ENCODE measurements at places on chromosomes 16 and 17.

DNA sequence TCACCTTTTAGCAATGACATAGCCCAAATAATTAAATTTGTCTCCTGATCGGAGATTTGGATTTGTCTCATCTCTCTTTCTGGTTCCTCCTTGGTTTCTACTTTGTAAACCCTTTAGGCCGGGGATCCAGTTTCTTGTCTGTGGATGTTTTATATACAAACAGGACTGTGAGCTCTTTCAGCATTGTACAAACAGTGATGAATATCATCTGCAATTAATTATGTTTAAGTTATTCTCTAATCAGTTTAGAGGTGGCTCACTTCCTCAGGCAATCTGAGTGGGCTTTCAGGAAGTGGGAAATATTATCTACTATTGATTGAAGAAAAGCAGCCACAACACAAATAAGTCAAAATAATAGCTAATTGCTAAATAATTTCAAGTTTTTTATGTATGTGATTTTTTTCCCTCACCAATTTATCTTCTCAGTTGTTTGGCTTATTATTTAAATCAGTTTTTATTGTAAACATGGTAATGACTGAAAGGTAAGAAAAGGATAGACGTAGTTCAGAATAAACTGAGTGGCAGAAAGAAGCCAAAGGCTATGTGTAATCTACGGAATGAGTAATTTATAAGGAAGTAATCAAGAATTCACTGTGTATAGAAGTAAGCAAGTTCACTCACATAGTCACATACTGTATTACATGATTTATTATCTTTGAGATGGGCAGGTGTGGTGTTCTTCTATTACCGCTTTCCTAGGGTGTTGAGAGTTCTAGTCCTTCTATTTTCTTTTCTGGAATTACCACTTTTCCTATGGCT is 3.4 kb upstream of the ABCC11 start:
- no peak for DNase-seq

DNA sequence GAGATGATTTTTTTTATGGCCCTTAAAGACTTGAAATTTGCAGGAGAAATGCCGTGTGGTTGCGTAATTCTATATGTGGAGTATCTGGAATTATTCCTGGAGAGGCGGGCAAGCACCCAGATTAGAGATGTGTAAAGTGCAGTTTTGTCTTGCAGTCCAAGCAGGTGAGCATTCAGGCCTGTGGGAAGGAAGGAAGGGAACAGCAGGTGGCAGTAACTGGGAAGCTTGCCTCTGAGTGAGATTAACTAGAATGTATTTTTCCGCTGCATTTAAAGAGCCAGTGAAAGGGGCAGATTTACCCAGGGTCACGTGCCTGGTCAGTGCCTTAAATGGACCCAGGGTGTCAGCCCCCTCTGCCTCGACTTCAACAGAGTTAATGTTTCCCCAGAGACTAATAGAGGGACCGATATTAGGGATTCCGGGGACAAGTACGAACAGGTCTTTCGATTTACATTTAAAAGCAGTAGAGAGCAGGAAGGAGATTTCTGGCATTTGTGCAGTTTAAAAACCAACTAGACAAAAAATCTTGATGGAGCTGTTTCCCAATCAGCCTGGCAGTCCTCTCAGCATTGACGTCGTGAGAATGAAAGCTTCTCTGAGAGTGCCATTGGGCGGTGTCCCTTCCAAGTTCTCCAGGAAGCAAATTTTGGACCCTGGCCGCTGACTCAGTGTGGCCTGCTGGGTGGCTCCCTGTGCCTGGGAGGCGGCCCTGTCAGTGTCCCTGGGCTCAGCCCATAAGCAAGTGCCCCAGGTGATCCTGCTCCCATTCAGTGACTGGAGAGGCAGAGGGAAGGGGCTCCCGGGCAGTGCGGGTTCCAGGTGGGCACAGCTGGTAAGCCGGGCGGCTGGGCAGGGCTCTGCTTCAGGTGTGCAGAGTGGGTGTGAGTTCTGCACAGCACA is 38.2 kb downstream of the KSR1 start:
- no peak for DNase-seq

DNA sequence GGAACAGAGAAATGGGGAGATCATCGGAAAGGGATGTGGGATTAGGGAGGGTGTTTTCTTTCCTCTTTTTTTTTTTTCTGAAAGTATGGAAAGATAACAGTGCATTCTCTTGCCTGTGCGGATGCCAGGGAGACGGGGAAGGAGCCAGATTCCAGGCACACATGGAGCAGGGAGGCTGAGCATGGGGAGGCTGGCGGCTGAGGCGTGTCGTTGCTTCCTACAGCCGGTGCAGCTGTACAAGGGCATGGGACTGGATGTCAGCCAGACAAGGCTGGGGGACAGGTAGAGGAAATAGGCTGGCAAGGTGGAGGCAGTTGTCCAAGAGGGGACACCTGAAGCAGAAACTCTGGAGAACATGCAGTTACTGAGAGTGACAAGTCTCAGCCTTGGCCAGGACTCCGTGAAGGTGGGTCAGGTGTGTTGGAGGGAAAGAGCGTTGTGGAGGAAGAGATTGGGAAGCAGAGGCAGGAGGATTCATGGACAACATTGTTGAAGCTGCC is 16.6 kb upstream of the ADORA2B start:
- no peak for DNase-seq

GRCh38 chr17:36142235-36142634 is 34.2 kb downstream of the TBC1D3B start:
- no peak for DNase-seq

DNA sequence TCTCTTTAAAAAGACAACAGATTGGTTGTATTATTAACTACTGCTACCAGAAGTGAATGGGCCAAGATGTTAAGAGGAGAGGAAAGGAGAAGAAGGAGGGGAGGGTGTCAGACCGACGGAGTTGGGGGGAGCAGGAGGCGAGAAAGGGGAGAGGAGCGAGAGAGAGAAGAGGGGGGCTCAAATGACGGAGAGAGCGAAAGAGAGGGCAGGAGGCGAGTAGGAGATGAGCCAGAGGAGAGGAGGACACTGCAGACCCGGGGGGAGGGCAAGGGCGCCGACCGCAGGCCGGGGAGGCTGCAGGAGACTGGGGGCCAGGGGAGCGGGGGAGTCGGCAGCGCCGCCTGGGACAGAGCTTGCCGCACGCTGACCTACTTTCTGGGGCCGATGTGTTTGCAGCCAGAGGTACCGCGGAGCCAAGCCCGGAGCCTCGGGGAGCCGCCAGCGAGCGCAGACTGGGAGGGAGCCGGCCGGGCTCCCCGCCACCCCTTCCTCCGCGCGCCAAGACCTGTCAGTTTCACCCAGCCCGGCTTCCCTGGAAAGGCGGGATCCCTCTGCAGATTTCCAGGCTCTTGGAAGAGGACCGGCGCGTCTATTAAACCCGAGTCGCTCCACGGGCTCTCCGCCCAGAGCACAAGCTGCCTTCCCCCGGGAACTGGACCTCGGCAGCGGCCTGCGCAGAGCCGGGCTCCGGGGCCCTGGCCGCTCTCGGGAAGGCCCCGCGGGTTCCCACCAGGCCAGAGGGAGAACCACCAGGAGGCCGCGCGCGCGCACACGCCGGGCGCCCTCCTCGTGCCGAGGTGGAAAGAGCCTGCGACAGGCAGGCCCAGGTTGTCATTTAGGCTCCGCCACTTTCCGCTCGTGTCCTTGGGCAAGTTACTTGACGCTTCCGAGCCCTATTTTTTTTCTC is 74.6 kb downstream of the CMC2 start:
- no peak for DNase-seq

DNA sequence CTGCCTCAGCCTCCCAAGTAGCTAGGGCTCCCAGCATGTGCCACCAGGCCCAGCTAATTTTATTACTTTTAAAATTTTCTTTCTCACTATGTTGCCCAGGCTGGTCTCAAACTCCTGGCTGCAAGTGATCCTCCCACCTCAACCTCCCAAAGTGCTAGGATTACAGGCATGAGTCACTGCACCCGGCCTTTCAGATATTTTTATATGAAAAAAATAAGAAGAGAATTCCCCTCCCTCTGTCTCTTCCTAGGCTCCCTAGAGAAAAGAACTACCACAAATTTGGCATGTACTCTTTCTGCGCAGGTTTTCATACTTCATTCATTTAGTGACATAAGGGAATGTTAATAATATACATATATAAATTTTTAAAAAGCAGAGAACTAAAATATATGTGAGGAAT is 21.7 kb upstream of the SMURF2 start:
- DNase-seq, result no peak

DNA sequence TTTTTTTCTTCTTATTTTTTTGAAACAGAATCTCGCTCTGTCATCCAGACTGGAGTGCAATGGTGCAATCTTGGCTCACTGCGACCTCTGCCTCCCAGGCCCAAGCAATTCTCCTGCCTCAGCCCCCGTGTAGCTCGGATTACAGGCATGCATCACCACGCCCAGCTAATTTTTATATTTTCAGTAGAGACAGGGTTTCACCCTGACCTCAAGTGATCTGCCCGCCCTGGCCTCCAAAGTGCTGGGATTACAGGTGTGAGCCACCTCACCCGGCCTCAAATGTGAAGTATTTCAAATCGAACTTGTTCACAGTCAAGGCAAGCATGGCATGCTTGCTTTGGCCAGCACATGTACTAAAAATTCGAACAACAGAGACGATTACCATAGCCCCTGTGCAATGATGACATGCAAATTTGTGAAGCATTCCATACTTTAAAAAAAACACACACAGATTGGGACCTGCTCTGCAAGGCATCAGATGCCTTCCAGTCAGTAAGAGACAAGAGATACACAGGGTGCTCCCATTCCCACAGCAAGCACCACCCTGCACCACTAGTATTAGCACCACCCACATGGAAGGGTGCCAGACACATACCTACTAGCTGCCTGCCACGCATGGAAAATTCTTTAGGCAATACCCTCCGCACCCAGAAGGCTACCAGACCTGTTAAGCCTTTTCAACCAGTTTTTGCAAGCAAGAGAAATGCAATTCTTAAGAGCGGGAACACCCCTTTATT is 47.2 kb downstream of the ANKRD11 start:
- no peak for DNase-seq

GRCh38 chr17:4807605-4808377 is 839 bp downstream of the PLD2 start:
- no peak for DNase-seq

GRCh38 chr16:57475711-57476339 is 10.5 kb downstream of the DOK4 start:
- DNase-seq, result peak; percentile 82

DNA sequence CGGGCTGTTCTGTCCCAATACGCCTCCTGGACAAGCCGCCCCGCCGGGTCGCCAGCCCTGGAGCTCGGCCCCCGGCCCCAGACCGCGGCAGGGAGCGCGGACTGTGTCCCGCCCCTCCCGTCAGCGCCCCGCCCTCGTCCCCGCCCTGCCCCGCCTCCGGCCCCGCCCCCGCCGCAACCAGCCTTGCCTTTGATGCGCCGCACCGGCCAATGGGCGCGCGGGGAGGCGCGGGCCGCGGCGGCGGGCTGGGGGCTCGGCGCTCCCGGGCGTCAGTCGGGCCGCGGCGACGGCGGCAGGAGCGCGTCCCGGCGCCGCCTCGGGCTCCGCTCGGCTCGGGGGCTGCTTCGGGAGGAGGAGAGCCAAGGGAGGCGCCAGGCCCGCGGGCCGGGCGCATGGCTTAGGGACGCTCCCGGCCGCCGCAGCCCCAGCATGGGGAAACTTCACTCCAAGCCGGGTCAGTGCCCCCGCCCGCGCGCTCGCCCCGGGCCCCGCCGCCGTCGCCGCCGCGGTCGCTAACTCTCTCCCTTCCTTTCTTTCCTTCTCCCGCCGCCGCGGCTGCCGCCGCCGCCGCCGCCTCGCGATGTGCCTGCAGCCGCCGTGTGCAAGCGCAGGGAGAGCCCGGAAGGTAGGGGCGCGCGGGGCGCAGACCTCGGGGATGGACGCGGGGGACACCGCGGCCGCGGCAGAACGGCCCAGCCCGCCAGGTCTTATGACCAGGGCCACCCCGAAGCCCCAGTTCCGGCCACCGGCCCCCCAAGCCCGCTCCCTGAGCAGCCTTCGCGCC is at the start of gene NKD1:
Gene NKD1 (plus strand): TSS at position 272 of the 784 bp plus-strand sequence. CDS start 158 bp downstream, at position 430.
- peak; percentile 71 for DNase-seq
